ENCODE measurements at places on chromosomes 3 and 15.
A peak's percentile ranks its signal among the peaks of the same experiment; 100 is the strongest.

DNA sequence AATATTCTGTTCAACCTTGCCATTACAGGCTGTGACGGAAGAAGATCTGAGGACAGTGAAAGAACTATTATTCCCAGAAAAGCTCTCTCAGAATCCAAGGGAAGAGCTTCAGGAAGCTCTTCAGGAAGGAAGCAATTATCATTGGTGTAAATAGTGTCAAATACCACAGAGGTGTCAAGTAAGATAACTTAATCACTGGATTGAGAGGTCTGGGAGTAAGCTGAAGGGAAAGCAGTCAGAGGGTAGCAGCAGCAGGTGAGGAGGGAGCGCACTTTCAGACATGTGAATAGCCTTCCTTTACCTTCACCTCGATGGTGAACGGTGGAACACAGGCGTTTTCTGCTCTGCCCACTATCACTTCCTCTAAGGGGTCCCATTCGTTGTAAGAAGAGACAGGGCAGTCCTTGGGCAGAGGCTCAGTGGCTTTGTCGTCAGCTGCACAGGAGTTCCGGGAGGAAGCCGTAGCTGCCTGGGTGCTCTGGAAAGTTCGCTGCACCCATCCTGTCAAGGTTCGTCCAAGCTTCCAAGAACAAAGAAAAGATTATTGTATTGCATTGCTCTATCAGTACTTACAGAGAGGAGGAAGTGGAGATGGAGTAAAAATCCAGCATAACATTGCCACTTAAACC is 1.9 kb downstream of the GATM start:
- H3K4me1 ChIP-seq: peaks cover 14% of the 10 kb centered on the region
- H3K36me3 ChIP-seq: no peaks in the 10 kb centered on the region
- peaks cover 27% of the 10 kb centered on the region for H3K27me3 ChIP-seq
- H3K27ac ChIP-seq: no peak overlapping the region
- H3K4me3 ChIP-seq: no peak overlapping the region
- DNase-seq: no peak

DNA sequence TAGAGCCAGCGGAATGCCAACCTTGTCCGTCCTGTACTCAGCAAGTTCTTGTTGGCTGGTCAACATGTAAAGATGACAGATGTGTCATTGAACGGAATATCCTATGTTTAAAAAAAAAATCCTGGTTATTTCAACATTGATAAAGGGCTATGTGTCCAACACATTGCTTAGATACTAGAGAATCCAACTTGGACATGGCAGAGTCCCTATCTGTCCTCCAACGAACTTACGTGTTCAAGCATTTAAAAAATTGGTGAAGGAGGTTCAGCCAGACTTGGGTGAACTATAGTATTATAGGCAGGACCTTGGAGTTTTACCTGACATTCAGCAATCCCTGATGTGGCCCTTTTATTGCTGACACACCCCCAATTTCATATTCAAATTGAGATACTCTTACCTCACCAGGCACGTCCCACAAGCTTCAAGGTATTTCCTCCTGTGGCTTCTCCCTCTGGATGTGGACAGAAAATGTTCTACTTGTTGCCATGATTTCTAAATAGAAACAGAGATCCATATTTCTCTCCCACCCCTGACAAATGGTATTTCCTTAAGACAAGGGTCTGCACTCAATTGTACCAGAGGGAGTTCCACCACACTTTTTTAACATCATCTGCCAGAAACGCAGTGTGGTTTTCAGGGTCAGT is 207.7 kb upstream of the TPM1 start:
- no peak overlapping the region for H3K4me3 ChIP-seq
- no peaks in the 10 kb centered on the region for H3K4me1 ChIP-seq
- DNase-seq: no peak
- H3K27me3 ChIP-seq: no peaks in the 10 kb centered on the region
- H3K27ac ChIP-seq: no peak overlapping the region

GRCh38 chr3:150960708-150961684 is 11.5 kb downstream of the CLRN1 start:
- no peaks in the 10 kb centered on the region for H3K4me1 ChIP-seq
- no peaks in the 10 kb centered on the region for H3K27me3 ChIP-seq
- no peaks in the 10 kb centered on the region for H3K36me3 ChIP-seq
- H3K4me3 ChIP-seq: no peak overlapping the region
- DNase-seq: no peak

DNA sequence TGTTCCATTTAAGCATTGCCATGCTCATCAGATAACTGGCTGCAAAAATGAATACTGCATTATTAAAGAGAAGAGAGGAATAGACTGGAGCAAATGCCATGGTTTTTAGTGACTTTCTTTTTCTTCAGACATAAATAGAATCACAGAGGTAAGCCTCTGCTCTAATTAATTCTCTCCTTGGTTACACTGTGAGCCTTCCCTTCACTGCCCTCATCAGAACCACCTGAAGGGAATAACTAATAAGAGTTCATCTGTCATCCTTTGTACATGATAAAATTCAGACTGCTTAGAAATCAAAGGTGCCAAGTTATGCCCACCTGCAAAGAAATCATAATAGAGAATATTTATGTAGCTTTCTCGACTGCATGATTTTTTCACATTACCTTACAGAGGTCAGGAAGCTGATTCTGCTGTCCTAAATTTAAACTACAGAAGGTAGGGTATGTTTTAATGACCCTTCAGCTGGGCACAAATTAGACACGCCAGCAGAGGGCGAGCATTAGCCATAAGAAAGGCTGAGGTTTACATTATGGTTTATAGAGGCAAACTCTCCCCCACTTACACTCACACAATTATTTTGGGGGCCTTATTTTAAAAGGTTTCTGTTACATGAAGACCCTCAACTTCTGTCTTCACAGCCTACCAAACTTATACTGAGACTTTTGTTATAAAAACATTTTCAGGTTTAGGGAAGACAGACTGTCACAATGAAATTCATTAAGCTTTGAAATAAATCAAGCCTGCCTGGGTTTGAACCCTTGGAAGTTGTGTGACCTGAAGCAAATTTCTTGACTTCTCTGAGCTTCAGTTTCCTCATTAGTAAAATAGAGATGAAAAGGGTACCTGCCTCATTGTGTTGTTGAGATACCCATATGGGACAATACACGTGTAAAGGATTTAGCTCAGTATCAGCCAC is 15.3 kb upstream of the UNC13C start:
- H3K27ac ChIP-seq: no peak overlapping the region
- H3K4me3 ChIP-seq: no peak overlapping the region
- no peaks in the 10 kb centered on the region for H3K4me1 ChIP-seq
- no peaks in the 10 kb centered on the region for H3K27me3 ChIP-seq

GRCh38 chr3:179430277-179430870 is 20.9 kb downstream of the GNB4 start:
- no peak overlapping the region for H3K4me3 ChIP-seq
- no peaks in the 10 kb centered on the region for H3K36me3 ChIP-seq
- DNase-seq: no peak
- no peak overlapping the region for H3K27ac ChIP-seq

DNA sequence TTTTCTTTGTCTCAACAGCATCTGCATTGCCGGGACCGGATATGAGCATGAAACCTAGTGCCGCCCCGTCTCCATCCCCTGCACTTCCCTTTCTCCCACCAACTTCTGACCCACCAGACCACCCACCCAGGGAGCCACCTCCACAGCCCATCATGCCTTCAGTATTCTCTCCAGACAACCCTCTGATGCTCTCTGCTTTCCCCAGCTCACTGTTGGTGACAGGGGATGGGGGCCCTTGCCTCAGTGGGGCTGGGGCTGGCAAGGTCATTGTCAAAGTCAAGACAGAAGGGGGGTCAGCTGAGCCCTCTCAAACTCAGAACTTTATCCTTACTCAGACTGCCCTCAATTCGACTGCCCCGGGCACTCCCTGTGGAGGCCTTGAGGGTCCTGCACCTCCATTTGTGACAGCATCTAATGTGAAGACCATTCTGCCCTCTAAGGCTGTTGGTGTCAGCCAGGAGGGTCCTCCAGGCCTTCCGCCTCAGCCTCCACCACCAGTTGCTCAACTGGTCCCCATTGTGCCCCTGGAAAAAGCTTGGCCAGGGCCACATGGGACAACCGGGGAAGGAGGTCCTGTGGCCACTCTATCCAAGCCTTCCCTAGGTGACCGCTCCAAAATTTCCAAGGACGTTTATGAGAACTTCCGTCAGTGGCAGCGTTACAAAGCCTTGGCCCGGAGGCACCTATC is 5.0 kb downstream of the NUTM1 start:
- H3K27ac ChIP-seq: no peak overlapping the region
- H3K27me3 ChIP-seq: no peaks in the 10 kb centered on the region
- no peaks in the 10 kb centered on the region for H3K4me1 ChIP-seq
- DNase-seq: no peak
- H3K4me3 ChIP-seq: no peak overlapping the region
- H3K36me3 ChIP-seq: no peaks in the 10 kb centered on the region

GRCh38 chr15:63973212-63974009 is 72.9 kb downstream of the DAPK2 start:
- no peaks in the 10 kb centered on the region for H3K27me3 ChIP-seq
- no peak overlapping the region for H3K27ac ChIP-seq
- no peak overlapping the region for H3K4me3 ChIP-seq
- no peaks in the 10 kb centered on the region for H3K36me3 ChIP-seq

GRCh38 chr3:59885101-59885500 is 835.3 kb upstream of the CFAP20DC start:
- H3K4me3 ChIP-seq: no peak overlapping the region
- H3K27ac ChIP-seq: no peak overlapping the region
- H3K4me1 ChIP-seq: peaks cover 13% of the 10 kb centered on the region
- DNase-seq: no peak
- no peaks in the 10 kb centered on the region for H3K36me3 ChIP-seq

DNA sequence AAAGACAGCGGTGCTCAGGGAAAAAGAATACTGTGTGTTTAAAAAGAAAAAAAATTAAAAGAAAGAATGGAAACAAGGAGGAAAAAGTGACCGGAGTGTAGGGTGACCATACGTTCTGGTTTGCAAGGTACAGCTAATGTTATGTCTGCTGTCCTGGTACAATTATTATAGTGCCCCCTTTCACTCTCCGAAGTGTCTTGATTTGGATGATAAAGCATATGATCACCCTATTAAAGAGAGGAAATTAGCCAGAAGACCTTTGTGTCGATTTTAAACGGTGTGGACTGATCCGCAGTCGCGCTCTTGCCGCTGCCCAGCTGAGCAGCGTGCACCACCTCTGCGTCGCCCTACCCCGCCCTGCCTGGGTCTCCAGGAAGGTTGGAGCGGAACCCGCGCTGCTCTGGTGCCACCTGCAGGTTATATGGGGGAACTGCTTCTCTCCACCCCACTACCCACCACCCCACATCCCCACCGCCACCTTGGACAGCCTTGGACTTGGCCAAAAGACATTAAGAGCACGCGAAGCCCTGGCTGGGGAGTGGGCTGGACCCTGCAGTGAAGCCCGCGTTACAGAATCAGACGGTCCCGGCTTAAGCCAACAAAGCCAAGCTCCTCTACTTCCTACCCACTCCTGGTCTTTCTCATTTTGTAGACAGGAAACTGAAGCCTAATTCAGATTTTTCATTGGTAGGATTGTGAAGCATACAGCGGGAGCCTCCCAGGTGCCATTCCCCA is 41.2 kb upstream of the UBE2Q2 start:
- DNase-seq: peak; percentile 88
- H3K27ac ChIP-seq: no peak overlapping the region
- no peaks in the 10 kb centered on the region for H3K36me3 ChIP-seq
- H3K4me1 ChIP-seq: peaks cover 7% of the 10 kb centered on the region
- H3K4me3 ChIP-seq: no peak overlapping the region
- peaks cover 12% of the 10 kb centered on the region for H3K27me3 ChIP-seq

GRCh38 chr3:127590282-127590592 is 296 bp downstream of the TPRA1 start:
- peaks cover 29% of the 10 kb centered on the region for H3K4me1 ChIP-seq
- peak overlapping the region; percentile 59 for H3K4me3 ChIP-seq
- no peaks in the 10 kb centered on the region for H3K36me3 ChIP-seq
- H3K27me3 ChIP-seq: no peaks in the 10 kb centered on the region
- peak; percentile 56 for DNase-seq

GRCh38 chr15:38335116-38335515 is 82.5 kb downstream of the SPRED1 start:
- H3K4me1 ChIP-seq: no peaks in the 10 kb centered on the region
- no peaks in the 10 kb centered on the region for H3K36me3 ChIP-seq
- no peak overlapping the region for H3K4me3 ChIP-seq
- H3K27ac ChIP-seq: no peak overlapping the region
- DNase-seq: no peak
- H3K27me3 ChIP-seq: no peaks in the 10 kb centered on the region

GRCh38 chr3:65233561-65233960 is 545.8 kb upstream of the ADAMTS9 start:
- no peaks in the 10 kb centered on the region for H3K27me3 ChIP-seq
- no peaks in the 10 kb centered on the region for H3K4me1 ChIP-seq
- no peaks in the 10 kb centered on the region for H3K36me3 ChIP-seq
- no peak overlapping the region for H3K4me3 ChIP-seq
- no peak overlapping the region for H3K27ac ChIP-seq

- peak; percentile 41 for DNase-seq
- no peaks in the 10 kb centered on the region for H3K27me3 ChIP-seq
- H3K27ac ChIP-seq: no peak overlapping the region
- no peak overlapping the region for H3K4me3 ChIP-seq
- H3K36me3 ChIP-seq: no peaks in the 10 kb centered on the region
- peaks cover 27% of the 10 kb centered on the region for H3K4me1 ChIP-seq
Observed at GRCh38 chr15:38068626-38069391, 134.4 kb downstream of the TMCO5A start.

DNA sequence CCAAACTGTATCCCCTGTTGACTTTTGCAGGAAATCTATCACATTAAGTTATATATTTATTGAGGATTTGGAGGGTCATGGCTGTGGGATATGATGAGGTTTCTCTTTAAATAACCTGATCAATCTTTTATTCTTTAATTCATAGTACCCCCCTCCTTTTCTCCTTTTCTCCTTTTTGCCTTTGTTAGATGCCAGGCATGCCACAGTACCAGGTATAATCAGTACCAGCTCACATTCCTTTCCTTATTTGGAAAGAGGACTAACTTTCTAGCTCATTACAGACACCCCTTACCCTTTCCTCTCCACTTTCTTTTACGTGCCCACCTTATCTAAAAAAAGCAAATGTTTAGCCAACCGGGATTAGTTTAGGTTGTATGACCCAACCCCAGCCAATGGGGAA is 326.4 kb upstream of the NAALADL2 start:
- no peak overlapping the region for H3K27ac ChIP-seq
- H3K27me3 ChIP-seq: no peaks in the 10 kb centered on the region
- no peaks in the 10 kb centered on the region for H3K4me1 ChIP-seq

DNA sequence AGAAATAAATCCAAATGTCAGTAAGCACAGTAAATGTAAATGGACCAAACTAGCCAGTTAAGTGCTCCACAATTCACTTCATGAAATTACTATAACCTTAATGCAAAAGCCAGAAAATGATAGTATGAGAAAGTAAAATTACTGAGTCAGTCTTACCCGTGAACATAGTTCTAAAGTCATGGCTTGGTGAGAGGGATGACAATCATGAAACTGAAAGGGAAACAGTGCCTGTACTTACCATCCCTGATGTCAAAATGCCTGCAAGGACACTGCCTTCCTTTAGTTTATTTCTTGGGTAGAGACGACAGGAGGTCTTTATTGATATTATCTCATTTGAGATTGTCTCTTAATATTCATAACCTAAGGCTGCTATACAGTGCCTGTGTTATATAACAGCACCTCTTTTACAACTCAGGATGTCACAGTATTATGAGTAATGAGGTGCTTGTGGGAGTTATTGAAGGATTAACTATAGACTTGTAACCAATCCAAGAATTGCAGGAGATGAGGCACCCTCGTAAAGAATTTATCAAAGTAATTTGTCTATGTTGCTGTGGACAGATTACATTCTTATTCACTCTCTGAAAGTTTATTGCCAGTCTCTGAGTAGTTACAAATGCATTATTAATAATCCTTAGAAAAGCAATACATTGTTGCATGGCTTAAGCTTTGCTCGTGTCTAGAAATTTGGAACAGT is 142.9 kb upstream of the BFSP2 start:
- H3K4me1 ChIP-seq: no peaks in the 10 kb centered on the region
- no peak overlapping the region for H3K27ac ChIP-seq
- DNase-seq: no peak
- no peaks in the 10 kb centered on the region for H3K36me3 ChIP-seq

GRCh38 chr3:107414325-107414964 is 37.2 kb downstream of the CCDC54 start:
- H3K27me3 ChIP-seq: no peaks in the 10 kb centered on the region
- no peak overlapping the region for H3K27ac ChIP-seq
- H3K4me1 ChIP-seq: no peaks in the 10 kb centered on the region

All from natural killer cell (primary cell).